ENCODE measurements at places on chromosomes 7 and 10. TPM values are rescaled to one million over a fixed set of nuclear protein-coding genes. Genes with fewer than 3 reads are reported as not detected.

Gene FAM237B
- not detected for total RNA-seq

Gene SFTPA1
- not detected for total RNA-seq

GRCh38 chr7:76303202-76304147, 1.0 kb downstream of the HSPB1 start:
- H3K27ac ChIP-seq = peak overlapping the region; percentile 100
- no peaks in the 10 kb centered on the region for H3K27me3 ChIP-seq
- peak overlapping the region; percentile 99 for H3K4me3 ChIP-seq
- DNase-seq = peak; percentile 92
- peaks cover 12% of the 10 kb centered on the region for H3K36me3 ChIP-seq

DNA sequence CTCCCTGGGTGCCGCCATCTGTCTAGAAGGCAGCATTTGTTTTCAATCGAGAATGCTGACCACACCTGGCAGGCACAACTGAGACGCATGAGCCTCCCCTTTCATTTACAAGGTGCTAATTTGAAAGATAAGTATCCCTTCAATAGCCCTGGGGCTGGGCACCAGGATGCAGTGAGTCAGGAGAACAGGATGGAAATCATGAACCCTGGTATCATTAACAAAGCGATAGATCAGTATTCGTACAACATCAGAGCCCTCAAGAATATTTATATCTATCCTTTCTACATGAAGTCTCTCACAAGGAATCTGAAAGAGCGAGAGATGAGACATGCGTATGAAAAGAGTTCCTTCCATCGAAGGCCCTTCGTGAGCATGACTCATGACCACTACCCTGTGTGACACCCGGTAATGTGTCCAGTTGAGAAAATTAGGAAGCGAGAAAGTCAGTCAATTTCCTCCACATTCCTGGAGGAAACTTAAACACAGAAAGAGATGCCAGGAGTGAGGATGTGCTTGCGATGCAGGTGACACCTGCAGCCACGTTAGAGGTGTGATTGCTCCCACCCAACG, 123.1 kb upstream of the PITRM1 start:
- no peak overlapping the region for H3K4me3 ChIP-seq
- H3K27ac ChIP-seq = no peak overlapping the region
- no peak for DNase-seq
- H3K27me3 ChIP-seq = no peaks in the 10 kb centered on the region
- H3K36me3 ChIP-seq = no peaks in the 10 kb centered on the region
- H3K4me1 ChIP-seq = no peaks in the 10 kb centered on the region

DNA sequence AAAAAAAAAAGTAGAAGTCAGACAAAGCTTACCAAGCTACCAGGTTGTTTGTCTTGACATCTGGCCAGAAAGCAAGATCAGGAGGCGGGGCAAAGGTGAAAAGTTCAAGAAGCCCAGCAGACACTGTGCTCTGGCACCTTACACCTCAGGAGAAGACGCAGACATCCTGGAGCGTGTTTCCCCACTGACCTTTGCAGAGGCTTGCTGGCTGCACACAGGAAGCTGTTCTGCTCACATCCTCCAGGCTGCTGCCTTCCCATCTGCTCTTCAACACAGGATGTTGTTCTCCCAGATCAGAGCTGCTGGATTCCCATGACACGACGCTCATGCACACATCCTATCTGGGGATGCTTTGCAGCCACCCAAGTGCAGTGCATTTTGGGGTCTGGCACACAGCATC, 174.4 kb upstream of the KIAA1217 start:
- H3K27me3 ChIP-seq = no peaks in the 10 kb centered on the region
- H3K27ac ChIP-seq = no peak overlapping the region
- peak; percentile 44 for DNase-seq
- no peak overlapping the region for H3K4me3 ChIP-seq
- no peaks in the 10 kb centered on the region for H3K36me3 ChIP-seq

GRCh38 chr10:120824881-120825309, 26.3 kb upstream of the WDR11 start:
- no peak overlapping the region for H3K4me3 ChIP-seq
- no peak overlapping the region for H3K27ac ChIP-seq
- H3K27me3 ChIP-seq = no peaks in the 10 kb centered on the region
- no peaks in the 10 kb centered on the region for H3K36me3 ChIP-seq
- H3K4me1 ChIP-seq = no peaks in the 10 kb centered on the region

- no peak overlapping the region for H3K4me3 ChIP-seq
- no peaks in the 10 kb centered on the region for H3K4me1 ChIP-seq
- DNase-seq = no peak
- H3K27ac ChIP-seq = no peak overlapping the region
These were observed 68.0 kb downstream of the PTPRZ1 start for GRCh38 chr7:121940918-121941317.

DNA sequence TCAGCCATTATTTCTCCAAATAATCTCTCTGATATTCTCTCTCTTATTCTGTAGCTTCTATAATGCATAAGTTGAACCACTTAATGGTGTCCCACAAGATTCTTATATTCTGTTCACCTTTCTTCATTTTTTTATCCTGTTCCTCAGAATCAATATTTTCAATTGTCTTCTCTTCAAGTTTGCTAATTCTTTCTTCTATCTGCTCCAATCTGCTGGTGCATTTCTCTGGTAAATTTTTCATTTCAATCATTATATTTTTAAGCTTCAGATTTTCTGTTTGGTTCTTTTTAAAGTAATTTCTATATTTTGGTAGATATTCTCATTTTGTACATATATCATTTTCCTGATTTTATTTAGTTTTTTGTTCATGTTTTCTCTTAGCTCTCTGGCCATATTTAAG, 272.6 kb downstream of the ZEB1 start:
- no peak overlapping the region for H3K27ac ChIP-seq
- no peak overlapping the region for H3K4me3 ChIP-seq
- no peaks in the 10 kb centered on the region for H3K27me3 ChIP-seq
- DNase-seq = no peak

Measured in heart left ventricle (tissue), 16 donors.